Fibroblast of pulmonary artery (primary cell): ENCODE measurements at places on chromosomes 12 and 14.
A peak's percentile ranks its signal among the peaks of the same experiment; 100 is the strongest.

DNA sequence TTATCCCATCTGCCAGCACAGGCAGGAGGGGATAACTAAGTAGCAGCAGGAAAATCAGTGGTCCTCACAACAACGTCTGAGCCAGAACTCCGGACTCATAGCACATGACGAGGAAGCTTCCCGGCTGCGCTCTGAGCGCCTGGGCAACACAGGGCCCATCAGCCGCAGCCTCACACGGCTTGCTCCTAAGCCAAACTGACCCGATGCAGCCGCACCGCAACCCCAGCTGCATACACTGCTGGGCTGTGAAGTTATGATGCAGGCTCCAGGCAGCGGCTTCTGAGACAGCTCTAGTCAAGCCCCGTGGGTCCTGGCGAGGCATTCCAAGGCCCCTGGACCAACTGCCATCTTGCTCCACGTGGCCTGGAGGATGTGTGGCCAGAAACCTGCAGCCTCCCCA, 28.1 kb downstream of the ZFYVE21 start:
- no peak for DNase-seq

- no peak for DNase-seq
Measured at GRCh38 chr12:101675555-101675954, 21.9 kb upstream of the CHPT1 start.

- no peak for DNase-seq
Measured at GRCh38 chr12:674272-674781, 11.1 kb upstream of the NINJ2 start.

DNA sequence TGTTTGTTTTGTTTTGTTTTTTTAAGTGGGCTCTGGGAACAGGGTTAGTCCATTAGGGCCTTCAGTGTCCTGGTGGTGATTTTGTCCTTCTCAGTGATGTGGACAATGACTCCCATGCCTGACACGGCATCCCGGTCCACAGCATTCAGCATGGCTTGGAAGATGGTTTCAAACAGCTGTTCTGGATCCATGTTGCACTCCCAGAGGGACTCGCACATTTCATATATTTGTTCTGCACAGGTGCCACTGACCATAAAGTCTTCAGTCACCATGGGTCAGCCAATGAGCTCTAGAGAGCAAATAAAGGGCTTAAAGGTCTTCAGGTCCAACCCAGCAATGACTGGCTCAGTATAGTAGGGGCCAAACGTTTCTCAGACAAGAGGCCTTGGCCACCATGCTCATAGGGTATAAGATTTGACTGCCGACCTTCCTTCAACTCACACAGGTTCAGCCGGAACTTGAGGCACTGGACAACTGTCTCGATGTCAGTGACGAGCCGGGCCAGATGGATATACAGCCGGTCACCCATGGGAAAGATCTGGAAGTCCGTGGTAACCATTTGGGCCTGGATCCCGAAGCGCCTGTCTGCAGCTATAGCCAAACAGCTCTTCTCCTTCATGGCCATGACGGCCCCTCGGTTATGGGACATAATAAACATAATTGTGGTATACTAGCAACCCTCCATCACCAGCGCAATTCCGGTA, 18.0 kb downstream of the OR10P1 start:
- DNase-seq: no peak

DNA sequence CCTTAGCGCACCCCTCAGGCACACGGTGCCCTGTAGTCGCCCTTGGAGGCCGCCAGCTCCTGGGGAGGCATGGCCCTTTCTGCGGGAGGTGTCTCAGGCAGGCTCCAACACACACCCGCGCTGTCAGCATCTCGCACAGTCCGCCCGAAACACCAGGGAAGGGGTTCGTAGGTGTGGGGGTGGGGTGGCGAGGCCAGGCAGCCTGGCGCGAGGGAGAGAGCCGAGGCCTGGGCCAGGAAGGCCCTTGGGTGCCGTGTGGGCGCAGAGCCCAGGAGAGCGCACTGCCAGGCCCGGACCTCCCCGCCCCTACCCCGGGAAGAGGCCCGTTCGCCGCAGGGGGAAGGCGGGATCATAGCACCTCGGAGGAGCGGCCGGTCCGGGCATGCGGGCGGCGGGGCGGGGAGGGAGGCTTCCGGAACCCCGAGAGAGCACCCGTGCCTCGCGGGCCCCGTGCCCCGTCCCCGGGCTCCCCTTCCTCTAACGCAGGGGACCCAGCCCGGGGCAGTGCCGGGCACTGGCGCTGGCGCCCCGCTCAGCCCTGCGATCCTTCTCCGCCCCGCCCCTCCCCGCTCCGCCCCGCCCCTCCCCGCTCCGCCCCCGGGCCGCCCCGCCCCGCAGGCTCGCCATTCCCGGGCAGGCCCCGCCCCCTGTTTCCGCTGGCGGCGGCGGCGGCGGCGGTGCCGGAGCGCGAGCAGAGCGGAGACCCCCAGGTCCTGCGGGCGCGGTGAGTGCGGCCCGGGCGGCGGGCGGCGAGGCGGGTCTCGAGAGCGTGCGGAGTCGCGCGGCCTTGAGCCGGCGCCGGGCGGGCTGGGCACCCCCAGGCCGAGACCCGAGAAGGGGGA, at the start of gene TSPAN9:
Gene TSPAN9, plus strand, starts transcription at position 650 of the 842 bp plus-strand sequence. CDS start 123,815 bp downstream, outside the sequence.
- DNase-seq: peak; percentile 76

- no peak for DNase-seq
Measured at GRCh38 chr12:91667694-91668093, 478.0 kb downstream of the BTG1 start.

GRCh38 chr12:110373025-110373424, 30.5 kb downstream of the ANAPC7 start:
- no peak for DNase-seq

GRCh38 chr12:102659200-102659911, 179.0 kb upstream of the IGF1 start:
- DNase-seq: no peak

DNA sequence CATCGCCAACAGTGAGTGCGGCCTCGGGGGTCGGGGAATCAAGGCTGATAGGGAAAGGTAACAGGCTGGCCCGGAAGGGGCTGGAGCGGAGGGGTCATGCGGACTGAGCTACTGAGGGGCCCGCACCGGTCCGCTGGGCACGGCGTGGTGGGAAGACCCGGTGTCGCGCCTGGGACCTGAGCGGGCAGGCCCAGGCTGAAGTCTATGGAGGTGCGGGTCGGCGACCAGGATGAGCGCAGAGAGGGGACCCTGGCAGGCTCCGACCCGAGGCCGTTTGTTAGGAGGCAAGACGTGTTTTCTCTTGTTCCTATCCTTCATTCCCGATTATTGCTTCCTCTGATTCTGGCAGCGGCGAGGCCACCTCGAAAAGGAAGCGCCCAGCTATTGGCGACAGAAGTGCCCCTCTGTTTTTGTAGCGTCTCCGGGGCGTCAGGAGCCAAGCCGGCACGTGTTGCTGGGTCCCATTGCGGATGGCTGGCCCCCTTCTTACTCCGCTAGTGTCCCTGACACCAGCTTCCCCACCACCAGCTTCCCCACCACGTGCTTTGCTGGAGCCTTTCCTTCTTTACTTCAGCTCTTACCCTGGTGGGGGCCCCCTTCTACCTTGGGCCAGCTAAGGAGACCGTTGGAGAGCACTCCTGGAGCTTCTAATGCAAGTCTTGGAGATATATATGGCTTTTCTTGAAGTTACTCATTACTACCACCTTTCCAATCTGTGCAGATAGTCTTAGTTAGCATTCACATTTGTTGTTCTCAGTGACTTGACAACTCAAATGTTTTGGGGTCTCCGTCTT, 653 bp downstream of the PA2G4 start:
- DNase-seq: no peak

GRCh38 chr14:78153064-78153341, 17.2 kb upstream of the NRXN3 start:
- DNase-seq: peak; percentile 3

GRCh38 chr14:54259821-54260220, 137.0 kb upstream of the CDKN3 start:
- no peak for DNase-seq

GRCh38 chr12:54355104-54355815, 9.0 kb downstream of the GPR84 start:
- DNase-seq: no peak

DNA sequence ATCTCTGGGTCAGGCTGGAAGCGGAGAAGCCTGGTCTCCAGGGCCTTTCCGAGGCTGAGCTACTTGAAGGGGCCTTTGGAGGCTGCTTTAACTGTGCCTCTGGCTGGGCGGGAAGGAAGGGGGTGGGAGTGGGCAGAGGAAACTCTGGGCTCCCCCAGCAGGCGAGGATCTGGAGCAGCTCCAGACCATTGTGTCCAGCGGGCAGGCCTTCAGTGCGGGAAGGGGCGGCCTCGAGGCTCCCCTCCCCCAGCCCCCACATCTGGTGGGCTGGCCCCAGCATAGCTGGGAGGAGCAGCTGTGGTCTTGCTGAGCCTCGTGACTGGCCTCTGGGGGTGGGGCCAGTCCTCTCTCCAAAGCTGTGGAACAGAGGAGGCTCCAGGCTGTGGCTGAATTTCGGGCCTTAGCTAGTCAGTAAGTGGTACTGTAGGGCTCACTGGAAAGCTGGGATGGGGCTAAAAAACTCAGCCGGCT, 3.4 kb downstream of the TAMALIN start:
- DNase-seq: peak; percentile 95
